ENCODE measurements at places on chromosomes 6 and 20.

DNA sequence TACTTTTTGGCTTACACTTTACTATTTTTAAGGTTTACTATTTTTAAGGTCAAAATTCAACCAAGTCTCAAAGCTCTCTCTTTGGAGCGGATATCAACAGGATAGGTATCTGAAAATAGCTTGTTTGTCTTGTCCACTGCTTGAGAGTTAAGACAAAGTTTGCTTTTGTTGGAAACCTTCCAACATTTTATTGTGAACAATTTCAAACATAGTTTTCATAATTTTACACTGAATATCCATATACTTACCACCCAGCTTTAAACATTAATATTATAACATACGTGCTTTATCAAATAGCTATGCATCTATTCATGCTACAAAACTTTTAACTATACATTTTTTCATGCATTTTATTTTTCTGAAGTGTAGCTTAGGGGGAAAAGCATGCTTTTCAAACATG lies 109.9 kb downstream of the FYN start:
- no peak for DNase-seq

DNA sequence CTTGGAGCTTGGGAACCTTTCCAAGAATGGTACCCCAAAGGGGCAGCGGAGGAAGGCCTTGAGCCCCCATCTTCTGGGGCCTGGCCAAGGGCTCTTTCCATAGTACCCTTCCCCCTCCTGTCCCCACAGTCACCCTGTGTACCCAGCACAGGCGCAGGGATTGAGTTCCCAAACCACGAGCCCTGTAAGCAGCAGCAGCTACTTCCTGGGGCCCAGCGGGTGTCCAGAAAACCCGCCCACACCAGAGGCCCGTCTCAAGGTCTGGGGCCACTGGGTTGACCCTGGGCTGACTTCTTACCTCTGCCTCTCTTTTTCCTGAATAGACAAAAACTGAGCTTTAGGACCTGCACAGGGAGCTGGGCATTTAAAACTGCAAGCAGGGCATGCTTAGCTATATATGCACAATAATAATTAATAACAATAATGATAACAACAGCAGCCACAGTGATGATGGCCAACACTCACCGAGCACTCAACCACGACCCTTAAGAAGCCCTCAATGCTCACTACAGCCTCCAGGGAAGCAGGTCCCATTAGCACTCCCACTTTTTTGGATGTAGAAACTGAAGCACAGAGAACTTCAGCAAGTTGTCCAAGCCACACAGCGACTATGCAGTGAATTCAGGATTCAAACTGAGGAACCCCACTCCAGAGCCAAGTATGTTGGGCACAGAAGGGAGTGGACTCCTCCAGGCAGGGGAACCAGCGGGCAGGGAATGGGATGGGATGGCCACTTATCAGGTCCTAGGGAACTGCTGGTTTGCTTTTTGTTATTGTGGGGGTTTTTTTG lies 14.5 kb downstream of the NOL4L start:
- DNase-seq: no peak

DNA sequence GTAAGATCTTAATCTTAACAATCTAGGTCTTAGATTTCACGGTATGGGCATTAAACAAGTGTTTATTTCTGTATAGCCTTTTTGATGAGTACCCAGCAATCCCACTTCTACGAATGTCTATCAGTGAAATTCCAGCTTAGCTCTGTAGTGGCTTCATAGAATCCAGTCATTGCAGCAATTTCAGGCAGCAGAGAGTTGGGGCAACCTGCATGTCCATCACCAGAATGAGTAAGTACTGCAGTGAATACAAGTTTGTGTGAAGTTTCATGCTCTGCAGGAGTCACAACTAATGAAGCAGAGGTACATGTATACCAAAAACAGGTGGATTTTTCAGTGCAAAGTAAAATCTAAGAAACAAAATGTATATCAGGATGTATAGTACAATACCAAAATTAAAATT lies 151.7 kb downstream of the OR2B2 start:
- no peak for DNase-seq

DNA sequence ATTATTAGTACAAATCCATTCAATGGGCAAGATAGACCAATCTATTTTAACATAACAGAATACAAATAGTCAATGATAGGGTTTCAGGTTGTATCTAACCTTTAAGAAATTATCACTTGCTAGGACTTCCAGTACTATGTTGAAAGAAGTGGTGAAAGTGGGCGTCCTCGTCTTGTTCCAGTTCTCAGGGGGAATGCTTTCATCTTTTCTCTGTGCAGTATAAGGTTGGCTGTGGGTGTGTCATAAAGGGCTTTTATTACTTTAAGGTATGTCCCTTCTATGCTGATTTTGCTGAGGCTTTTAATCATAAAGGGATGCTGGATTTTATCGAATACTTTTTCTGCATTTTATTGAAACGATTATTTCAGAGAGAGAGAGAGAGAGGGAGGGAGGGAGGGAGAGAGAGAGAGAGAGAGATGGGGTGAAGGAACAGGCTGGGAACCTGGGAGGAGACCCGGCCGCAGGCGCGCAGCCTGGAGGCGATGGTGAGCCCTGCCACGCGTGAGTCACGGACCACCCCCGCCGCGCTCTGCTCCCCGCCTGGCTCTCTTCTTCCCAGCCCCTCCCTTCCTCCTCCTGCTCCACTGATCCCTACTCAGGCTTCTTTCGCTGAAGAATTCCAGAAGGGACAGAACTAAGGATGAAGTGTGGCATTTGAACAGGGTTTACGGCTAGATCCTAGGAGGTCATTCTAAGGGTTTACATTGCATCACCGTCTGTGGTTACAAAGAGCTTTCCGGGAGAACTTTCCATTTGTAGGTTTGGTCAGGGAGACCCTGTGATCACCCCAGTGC lies 45.5 kb upstream of the HLA-E start:
- no peak for DNase-seq

DNA sequence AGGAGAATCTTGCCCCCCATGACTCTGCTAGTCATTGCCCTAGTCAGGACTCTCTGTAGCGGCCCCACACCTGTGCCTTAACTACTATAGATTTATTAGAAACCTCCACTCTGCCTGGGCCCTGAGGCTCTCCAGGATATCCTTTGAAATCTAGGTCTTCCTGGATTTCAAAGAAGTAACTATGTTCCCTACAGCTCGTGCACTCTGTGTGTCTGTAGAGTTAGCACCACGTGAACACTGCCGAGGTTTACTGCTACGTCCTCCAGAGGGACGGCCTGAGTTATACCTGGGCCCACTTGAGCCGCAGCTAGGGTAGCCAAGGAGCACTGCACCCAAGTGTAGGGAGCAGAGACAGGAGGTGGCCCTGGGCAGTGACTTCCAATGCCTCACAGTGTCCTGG lies 19.8 kb downstream of the GLP1R start:
- DNase-seq: no peak

DNA sequence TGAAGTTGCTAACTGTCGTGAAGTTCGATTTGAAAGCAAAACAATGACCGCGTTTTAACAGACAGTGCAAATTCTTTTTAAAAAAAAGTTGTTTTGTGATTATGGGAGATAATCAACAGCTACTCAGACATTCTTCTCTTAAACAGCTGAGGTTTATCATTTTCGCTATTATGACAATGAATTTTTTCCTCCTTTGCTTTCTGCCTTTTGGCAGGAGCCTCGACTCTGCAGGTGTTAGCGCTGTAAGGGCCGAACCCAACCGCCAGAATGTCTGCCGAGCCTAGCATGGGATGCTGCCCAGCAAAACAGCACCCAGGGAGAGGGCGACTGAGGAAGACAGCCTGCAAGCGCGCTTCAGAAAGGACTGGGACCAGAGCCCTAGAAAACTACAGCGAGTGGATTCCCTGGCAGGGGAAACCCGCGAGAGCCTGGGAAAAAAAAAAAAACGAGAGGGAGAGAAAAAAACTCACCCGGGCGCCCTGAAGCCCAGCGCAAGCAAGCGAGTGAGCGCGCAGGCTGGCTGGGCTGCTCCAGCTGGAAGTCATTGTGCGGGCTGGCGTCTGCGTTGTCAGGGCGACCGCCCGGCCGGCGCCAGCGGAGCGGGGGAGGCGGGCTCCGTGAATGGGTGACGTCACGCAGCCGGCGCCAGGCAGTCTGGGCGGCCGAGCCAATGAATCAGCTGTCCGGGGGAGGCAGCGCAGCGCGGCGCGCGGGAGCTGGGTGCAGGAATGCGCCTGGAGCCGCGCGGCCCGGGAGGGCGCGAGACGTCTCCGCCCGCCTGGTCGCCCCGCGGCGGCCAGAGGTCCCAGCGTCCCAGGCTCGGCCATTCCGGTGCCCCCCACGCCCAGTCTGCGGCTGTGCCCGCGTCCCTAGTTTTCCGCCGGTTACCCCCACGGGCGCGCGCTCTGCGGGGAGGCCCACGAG lies 32.7 kb upstream of the ID4 start:
- peak; percentile 71 for DNase-seq

- no peak for DNase-seq
Measured at GRCh38 chr6:55220961-55221360, 46.6 kb downstream of the HCRTR2 start.

DNA sequence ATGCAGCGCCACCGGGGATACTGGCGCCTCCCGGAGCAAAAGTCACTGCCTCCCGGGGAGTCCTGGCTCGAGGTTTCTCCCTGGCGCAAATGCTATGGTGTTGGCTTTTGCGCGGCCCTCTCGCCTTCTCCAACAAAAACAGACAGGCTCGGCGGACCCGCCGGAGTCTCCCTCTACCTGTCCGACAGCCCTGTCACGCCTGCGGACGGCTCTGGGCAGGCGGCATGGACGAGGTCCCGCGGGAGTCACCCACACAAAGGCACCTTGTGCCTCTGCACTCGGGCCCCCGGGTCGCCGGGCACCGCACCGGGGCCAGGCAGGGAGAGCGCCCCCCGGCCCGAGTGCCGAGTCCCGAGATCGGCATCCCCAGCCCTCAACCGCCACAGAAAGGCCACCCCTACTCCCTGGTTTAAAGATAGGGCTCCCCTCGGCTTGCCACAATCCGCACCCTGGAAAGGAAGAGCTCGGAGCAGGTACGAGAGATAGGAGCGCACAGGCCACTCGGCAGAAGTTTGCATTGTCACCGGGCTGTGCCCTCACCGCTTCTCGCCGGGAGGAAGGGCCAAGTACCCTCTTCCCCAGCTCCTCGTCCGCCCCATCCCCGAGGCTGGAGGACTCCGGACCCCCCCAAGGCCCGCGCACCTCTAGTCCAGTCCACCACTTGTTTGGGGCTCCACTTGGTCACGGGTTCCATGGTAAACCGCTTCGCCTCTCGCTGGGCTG lies 903 bp downstream of the CNKSR3 start:
- DNase-seq: no peak

DNA sequence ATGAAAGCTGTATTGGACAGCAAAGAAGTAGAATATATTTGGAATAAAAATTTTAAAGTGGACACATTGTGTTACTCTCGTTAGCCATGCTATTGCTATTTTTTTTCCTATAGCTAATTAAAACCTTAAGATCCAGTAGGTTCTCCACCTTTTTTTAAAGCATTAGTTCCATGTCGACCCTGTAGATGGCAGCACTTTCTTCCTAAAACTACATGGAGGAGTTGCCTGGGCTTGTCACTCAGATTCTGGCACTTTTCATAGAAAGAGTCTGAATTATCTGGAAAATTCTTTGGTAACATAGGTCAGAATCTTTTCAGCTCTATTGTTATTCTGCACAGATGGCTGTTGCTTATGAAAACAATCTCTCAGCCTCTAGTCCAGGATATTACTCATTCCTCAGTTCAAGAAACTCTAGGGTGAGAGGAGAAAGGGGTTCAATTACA lies 42.0 kb upstream of the ESR1 start:
- DNase-seq: peak; percentile 24

- DNase-seq: no peak
Measured at GRCh38 chr6:17883665-17884497, 103.6 kb downstream of the KIF13A start.

DNA sequence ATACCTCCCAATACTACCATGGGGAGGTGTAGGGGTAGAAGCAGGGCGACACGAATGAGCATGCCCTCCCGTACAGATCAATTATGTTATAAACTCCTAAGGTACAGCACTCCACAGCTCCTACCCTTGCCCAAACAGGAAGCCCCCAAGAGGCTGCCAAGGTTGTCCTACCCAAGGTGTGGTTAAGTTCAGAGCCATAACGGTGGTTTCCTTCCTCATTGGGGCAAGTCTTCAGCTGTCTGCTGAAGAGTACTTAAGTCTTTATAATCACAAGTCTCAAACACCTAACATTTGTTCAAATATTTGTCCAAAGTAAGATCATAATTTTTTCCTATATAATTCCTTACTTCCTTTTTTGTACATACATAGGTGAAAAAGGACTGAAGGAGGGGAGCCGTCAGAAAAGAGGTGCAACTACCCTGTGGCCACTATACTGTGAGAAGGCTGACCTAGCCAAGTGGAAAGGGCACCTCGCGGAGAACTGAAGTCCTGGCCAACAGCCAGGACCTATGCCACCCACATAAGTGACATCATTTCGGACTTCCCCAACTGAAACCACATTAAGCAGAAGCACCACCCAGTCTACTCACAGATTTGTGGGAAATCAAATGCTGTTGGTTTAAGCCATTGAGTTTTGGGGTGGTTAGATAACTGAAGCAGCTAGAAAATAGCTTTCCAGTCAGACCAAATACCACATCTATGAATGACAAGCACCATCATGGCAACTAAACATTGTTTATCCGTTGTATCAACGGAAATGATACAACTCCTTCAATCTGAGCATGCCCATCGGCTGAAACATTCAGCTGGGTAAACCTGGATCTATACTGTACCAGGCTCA lies 2.9 kb upstream of the RAB22A start:
- DNase-seq: peak; percentile 50

DNA sequence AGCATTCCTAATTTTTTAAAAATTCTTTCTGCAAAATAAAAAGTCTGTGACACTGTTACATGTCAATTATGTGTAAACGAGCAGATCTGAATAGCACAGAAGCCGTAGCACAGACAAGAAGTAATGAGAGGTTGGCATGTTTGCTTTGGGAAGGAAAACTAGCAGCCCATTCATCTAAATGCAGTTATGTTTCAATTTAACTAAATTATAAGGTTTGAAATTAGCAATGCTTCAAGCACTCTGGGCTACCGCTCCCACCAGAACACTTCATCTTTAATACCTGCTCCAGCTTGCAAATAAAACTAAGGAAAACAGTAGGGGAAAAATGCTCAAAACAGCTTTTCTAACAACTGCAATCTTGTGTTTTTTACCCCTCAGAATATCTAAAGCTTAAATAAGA lies 73.9 kb downstream of the PTPRK start:
- DNase-seq: no peak

- no peak for DNase-seq
Measured at GRCh38 chr6:32589596-32590449, at the start of gene HLA-DRB1. Gene HLA-DRB1, minus strand, starts transcription at chr6:32589848. Its CDS starts 106 bp downstream, at chr6:32589742.

GRCh38 chr20:23646106-23646873 lies 8.5 kb upstream of the CST3 start:
- DNase-seq: no peak

- no peak for DNase-seq
Measured at GRCh38 chr20:59808729-59809381, 124.6 kb downstream of the SYCP2 start.

All from stimulated activated CD4-positive, alpha-beta T cell treated with anti-CD3 and anti-CD28 coated beads, Interleukin-4, amount 100 ng/mL, for 48 hours (primary cell).